ENCODE measurements at places on chromosomes 6 and 20.

DNA sequence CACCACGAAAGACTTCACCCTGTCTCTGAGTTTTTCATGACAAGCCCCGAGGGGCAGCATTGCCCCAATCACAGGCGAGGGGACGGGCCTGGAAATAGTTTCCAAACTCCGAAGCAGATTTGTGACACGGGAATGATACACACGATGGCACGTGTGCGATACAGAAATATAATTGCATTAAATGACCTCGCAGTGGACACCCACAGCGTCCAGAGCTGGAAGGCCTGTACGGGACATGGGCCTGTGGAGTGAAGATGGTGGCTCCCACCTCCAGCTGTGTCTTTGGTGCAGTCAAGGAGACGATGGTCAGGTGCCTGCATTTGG lies 43.0 kb downstream of the PMEPA1 start:
- DNase-seq: no peak

DNA sequence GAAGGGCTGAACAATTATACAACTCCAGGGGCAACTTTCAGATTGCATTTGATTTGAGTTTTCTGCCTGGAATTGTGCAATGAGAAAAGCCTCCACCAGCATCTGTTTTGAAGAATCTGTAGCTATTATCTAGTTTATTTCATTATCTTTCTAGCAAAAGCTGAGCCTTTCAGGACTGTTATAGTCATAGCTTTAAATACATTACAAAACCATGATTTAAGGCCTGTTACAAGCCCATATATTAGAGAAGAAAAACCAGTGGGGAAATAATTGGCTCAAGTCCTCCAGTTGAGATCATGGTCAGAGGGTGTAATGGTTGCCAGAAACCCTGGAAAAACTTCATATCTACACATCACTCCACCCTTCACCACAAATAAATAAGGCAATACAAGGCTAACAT lies 676.2 kb downstream of the HDGFL1 start:
- no peak for DNase-seq

GRCh38 chr6:465531-466348 lies 74.2 kb downstream of the IRF4 start:
- no peak for DNase-seq

GRCh38 chr6:146948790-146949342 lies 255.4 kb upstream of the STXBP5 start:
- DNase-seq: no peak

GRCh38 chr6:109527989-109528388 lies 45.0 kb upstream of the ZBTB24 start:
- DNase-seq: no peak

- no peak for DNase-seq
Observed at GRCh38 chr6:79249136-79249535, 14.7 kb upstream of the HMGN3 start.

DNA sequence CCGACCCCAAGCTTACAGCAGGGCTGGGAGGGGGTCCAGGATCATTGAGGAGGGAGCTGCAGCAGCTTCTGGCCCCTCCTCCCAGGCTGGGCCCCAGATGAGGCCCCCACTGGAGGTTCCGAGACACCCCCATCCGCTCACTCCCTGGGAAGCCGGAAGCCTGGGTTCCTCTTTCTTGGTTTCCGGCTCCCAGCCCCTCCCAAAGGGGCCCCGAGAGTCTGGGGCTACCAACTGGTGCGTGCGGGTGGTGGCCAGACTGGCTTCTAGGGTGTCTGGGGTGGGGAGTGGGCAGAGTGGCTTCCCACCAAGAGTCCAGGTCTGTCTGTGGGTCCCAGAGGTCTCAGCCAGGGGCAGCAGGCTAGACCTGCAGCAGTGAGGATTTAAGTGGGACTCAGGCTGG lies 2.2 kb downstream of the RGS19 start:
- DNase-seq: no peak

GRCh38 chr6:36372088-36372487 lies 15.4 kb downstream of the ETV7 start:
- no peak for DNase-seq

GRCh38 chr20:11734431-11734830 lies 183.3 kb upstream of the BTBD3 start:
- DNase-seq: no peak

DNA sequence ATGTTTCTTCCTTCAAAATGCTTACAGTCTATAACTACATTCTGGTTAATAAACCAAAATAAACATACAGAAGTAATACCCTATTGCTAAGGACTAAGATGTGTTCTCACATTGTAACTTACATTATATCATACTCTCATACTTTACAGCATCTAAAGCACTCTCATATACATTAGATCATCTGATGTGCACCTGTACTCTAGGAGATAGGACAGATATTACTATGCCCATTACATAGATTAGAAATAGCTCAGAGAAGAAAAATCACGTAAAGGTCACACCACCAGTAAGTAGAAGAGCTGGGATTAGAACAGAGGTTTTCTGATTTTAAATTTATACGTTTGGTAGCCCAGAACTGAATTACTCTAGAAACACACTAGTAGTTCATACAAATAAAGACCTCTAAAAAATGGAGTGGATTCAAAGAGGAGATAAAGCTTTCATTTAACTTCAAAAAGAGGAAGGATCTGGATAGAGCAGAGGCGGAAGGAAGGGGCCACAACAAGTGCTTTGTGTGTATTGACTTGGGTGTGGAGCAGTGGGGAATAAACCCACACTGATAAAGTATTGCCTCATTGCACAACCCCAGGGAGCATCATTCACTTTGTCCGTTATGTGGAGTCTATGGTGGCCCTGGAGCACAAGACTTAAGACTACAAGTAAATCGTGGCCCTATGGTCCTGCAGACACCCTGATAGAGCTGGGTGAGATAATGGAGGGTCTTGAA lies 30.9 kb downstream of the SLC2A12 start:
- no peak for DNase-seq

DNA sequence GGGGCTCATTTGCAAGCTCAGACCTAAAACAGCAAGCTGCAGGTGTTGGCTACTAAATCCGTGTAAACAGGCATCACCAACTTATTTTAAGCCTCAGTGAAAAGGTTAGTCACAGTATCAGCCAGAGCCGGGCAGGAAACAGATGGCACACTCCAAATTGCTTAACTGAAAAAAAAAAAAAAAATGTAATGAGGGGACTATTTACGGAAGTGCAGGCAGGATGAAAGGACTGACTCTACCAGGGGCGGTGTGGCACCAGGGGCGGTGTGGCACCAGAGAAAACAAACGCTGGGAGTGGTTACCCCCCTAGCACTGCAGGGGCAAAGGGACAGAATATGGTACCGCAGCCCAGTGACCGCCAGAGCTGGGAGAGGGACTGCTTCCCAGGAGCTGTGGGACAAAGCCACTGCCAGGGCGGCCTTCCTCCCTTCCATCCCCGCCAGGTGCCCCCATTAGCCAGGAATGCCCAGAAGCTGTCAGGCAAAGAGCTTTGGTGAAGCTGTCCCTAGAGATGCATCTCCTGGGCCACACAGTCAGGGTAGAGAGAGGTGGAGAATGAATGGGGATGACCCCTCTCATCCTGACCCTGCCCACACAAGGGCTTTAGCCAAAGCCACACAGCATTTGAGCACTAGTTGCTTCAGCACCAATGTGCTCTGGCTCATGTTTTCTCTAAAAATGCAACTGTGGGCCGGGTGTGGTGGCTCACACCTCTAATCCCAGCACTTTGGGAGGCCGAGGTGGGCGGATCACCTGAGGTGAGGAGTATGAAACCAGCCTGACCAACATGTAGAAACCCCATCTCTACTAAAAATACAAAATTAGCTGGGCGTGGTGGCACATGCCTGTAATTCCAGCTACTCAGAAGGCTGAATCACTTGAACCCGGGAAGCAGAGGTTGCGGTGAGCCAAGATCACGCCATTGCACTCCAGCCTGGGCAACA lies 39.6 kb upstream of the GFOD1 start:
- no peak for DNase-seq

- no peak for DNase-seq
Observed at GRCh38 chr6:129672341-129672682, 37.7 kb downstream of the ARHGAP18 start.
